ENCODE measurements at places on chromosomes 5 and 9. TPM values are rescaled to one million over a fixed set of nuclear protein-coding genes. Genes with fewer than 3 reads are reported as not detected.

- DNase-seq = no peak
Measured at GRCh38 chr5:158970569-158971014, 129.1 kb downstream of the EBF1 start.

Gene LRRC70
- total RNA-seq = 0.13 TPM

Gene FAM221B
- not detected for total RNA-seq

- no peak for DNase-seq
Measured at GRCh38 chr9:8842402-8843193, 1043.0 kb upstream of the DMAC1 start.

Gene NMUR2
- not detected for total RNA-seq

DNA sequence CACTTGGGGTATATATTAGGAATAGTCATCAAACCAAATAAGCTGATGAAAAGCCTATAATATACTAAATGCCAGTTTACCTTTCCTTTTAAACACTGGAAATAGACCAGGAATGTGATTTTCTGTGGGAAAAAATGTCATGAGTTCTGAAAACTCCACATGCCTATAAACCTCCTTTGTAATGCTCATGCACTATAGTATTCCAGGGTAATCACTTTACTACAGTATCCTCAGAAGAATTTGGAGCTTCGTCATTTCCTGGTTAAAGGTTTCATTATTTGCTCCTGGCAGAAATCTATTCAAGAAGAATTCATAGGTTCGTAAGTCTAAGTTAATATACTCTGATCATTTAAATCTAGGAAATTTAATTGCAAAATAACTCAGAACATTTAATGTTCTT lies 1076.7 kb upstream of the DMAC1 start:
- DNase-seq = no peak

Gene KIF4B
- 0.10 TPM for total RNA-seq

- DNase-seq = no peak
Measured at GRCh38 chr5:108560581-108560980, 178.7 kb upstream of the FBXL17 start.

- no peak for DNase-seq
Measured at GRCh38 chr5:159032656-159033350, 66.9 kb downstream of the EBF1 start.
